ENCODE measurements at places on chromosomes 11 and 22.
A peak's percentile ranks its signal among the peaks of the same experiment; 100 is the strongest.

GRCh38 chr11:123357990-123358827 is 71.9 kb upstream of the GRAMD1B start:
- DNase-seq: peak; percentile 20

DNA sequence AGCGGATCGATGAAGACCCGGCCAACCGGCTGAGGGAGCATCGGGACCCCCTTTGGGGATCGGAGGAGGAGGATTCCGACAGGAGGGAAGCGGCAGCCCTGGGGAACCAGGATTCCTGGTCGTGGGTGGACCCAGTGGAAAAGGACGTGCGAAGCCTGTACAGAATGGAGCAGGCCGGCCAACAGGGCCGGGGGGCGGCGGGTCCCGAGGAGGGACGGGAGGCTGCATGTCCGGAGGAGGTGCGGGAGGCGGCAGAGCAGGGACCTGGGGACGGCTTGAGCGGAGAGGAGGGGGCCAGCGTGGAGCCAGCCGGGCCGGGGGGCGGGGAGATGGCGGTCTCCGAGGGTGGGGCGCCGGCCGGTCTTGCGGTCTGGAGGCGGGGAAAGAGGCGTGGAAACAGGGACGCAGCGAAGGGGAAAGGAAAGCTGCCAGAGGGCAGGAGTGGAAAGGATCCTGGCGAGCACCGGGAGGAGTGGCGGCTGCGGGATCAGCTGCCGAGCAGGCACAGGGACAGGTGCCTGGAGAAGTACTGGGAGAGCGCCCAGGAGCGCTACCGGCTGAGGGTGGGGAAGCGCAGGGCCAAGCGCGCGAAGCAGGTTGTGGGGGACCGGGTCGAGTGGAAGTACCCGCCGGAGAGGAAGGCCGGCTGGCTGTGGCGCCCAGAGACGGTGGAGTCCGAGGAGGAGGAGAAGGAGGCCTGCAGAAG is at the start of gene ANO5:
Gene ANO5 (plus strand): TSS at position 444 of the 706 bp plus-strand sequence. CDS start 408 bp downstream, outside the sequence.
- DNase-seq: peak; percentile 78

DNA sequence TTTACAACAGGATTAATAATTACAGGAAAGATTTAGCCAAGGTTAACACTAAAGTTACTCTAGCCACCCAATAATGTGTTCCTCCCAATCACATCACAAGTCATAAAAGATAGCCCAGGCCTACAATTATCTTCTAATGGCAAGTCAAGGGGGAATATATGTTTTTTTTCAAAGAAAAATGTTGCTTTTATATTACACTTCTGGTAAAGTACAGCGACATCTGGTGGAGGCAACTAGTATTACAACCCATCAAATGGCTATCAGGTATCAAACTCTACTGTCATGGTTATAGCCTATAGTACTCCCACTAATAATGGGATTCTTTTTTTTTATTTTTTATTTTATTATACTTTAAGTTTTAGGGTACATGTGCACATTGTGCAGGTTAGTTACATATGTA is 71.8 kb downstream of the XRRA1 start:
- DNase-seq: no peak

DNA sequence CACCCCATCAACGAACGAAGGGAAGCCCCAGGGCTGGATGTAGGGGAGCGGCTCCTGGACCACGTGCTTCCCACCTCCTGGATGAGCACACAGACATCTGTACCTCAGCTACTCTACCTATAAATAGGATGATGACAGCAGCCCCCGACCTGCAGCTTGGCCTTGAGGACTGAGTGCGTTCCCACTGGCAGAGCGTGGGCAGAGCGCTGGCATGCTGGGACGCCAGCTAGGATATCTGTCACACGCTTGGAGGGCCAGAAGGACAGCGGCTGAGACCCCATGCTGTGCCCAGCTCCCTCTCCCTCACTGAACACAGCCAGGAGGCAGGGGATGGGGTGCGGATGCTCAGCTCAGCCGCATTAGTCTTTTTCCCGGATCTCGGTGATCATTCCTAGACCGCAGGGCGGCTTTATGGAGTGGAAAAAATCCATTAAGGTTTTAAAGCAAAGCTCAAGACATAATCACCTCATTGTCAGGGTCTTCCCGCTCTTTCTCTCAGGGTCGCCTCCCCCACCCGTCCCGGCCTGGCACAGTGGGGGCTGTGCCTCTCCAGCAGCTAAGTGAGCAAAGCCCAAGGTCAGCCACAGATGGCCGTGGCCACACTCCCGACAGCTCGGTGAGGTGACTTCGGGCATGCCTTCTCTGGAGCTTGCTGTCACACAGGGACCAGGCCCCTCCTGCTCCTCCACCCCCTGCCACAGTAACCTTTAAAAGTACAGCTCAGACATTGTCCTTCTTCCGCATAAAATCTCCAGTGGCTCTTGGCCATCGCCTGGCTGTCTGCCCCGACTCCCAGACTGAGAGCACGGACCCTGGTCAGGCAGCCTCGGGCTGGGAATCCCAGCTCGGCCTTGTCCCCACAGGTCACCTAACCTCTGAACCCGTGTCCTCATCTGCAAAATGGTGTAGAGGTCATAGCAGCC is 69.6 kb upstream of the SHISAL1 start:
- no peak for DNase-seq

- DNase-seq: no peak
These were observed 1398.8 kb downstream of the TBC1D22A start for GRCh38 chr22:48161298-48161697.

GRCh38 chr11:94481342-94481741 is 12.3 kb downstream of the MRE11 start:
- no peak for DNase-seq

DNA sequence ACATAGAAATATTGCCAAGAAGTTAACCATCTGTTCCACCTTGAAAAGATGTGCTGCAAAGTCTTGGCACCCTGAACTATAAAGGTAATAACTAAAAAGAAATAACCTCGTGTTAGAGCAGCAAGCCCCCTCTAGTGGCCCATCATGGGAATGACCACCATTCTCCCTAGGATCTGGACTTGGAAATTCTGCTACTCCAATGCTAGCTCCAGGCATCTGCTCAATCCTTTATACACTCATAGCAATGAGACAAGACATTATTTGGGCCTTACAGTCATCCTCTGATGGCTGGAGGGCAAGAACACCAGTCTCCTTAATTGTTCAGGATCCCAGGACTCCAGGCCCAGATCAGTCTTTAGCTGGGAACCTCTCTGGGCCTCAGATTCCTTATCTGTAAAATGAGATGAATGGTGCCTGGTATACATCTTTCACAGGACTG is 76.0 kb downstream of the CWC15 start:
- DNase-seq: peak; percentile 66

GRCh38 chr11:57484141-57484710 is 23.9 kb downstream of the RTN4RL2 start:
- DNase-seq: no peak

DNA sequence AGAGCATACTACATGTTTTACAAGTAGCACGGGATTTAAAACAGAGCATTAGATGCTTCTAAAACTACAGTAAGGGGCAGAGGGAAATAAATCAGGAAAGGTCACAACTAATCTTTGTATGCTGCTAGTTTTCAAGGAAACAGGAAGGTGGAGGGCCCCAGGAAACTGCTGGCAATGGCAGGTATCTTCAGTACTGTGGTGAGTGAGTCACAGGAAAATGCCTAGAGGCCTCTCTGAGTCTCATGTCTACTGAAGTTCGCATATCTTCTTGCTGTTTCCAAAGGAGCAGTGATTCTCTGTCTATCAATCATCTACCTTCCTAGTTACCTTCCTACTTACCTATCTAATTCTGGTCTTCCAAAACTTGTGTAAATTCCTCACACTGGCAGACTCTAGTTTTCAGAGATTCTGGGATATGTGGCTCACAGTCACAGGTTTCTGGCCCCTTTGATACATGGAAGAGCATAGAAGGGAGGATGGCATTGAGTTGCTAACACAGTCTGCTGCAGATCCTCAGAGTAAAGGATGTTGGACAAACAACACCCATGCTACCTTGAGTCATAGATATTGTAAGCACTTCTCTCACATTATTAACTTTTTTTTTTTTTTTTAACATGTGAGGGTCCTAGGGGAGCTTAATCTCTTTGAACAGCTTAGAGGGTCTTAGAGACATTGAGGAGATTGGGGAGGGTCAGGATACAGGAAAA is 58.8 kb upstream of the SYN3 start:
- peak; percentile 58 for DNase-seq

DNA sequence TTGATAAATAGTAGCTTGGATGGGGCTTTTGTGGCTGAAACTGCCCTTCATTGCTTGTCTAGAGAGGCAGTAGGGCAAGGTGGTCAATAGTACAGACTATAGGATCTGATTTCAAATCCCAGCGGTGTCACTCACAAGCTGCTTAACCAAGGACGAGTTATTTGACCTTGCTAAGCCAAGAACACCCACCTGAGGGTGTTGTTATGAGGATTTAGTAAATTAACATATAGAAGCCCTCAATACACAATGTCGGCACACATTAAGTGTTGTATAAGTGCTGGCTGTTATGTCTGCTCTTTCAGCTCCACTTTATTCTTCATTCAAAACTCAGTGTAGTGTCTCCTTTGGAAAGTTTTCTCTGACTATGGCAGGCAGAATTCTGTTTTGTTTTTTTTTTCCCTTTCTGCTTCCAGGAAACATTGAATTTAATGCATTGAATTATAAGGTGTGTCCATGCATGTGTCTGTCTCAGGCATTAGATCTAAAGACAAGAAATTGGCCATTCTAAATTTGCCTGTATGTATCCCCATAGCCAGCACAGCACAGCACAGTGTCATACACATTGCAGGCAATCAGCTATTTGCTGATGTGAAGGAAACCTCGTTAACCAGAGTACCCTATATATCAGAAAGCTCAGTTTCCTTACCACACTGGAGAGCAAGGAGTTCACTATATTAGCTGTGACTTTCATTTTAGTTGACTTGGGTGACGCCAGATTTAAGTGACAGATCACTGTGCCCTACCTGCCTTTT is 212.1 kb downstream of the NELL1 start:
- no peak for DNase-seq

DNA sequence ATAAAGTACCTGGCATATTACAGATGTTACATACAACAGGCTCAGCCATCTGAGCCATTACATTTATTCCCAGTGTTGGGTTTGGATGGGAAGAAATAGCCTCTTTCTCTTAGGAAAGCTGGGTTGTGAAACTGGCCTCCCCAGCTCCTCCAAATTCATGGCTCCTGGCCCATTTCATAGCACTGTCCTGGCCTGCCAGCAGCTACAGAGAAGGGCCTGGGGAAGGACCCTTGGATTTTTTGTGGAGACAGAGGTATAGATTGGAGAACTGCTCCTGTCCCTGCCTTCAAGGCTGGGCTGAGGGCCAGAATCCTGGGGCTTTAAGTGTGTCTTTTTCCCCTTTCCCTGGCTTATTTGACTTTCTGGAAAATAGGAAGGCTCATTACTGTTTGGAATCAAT is 18.0 kb downstream of the PKNOX2 start:
- no peak for DNase-seq

DNA sequence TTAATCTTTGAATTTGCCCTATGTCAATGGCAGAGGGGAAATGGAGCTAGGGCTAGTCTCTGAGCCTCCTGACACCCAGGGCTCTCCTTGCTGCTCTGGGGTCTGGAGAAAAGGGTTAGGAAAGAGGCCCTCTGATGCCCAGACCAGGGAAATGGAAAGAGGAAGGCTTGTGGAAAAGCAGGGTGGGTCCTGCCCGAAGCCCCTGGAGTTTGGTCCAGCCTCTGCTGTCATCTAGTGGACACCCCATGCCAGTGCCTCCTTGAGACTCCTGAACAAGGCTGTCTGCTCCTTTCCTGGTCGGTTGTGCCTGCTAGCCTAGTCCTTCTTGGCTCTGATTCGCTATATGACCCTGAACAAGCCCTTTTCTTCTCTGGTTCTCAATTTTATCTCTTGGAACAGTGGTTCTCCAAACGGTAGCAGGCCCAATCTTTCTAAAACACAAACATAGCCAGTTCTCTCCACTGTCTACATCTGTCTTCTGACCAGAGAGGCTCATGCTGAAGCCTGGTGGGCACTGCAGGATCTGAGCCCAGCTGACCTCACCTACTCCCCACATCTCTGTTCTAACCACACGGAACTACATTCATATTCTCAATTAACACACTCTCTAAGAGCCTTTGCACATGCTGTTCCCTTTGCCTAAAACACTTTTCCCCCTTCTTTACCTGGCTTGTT is 8.8 kb upstream of the PLA2G3 start:
- peak; percentile 84 for DNase-seq

GRCh38 chr11:47271961-47272661 is 2.2 kb downstream of the MADD start:
- DNase-seq: no peak

DNA sequence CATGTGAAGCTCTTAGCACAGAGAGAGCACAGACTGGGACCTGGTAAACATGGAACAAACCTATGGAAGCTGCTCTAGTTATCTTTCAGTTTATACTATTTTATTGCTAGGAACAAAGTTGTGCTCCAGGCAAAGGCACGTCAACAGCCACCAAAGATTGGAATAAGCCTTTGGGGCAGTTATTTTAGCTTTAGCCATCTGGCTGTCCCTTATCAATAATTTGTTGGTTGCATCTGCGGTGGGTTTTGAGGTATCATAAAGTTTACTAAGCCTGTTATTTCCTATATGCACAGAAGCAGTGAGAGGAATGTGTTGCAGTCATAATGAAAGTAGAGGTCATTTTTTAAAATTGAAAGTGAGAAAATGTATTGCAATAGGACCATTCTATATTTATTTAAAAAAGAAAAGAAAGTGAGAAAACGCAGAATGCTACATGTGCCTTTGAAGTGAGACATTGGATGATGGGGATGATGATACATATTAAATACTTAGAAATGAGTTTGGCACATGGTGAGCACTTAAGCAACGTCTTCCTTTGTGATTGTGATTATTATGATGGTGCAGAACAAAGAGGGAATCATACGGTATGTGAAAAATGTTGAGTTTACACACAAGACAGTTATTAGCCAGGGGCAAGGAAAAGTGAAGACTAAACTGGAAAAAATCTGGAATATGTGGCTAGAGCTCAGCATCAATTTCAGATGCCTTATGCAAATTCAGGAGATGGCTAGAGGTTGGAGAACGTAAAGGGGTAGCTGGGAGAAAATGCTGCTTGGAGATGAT is 58.3 kb downstream of the PRR5L start:
- DNase-seq: no peak

DNA sequence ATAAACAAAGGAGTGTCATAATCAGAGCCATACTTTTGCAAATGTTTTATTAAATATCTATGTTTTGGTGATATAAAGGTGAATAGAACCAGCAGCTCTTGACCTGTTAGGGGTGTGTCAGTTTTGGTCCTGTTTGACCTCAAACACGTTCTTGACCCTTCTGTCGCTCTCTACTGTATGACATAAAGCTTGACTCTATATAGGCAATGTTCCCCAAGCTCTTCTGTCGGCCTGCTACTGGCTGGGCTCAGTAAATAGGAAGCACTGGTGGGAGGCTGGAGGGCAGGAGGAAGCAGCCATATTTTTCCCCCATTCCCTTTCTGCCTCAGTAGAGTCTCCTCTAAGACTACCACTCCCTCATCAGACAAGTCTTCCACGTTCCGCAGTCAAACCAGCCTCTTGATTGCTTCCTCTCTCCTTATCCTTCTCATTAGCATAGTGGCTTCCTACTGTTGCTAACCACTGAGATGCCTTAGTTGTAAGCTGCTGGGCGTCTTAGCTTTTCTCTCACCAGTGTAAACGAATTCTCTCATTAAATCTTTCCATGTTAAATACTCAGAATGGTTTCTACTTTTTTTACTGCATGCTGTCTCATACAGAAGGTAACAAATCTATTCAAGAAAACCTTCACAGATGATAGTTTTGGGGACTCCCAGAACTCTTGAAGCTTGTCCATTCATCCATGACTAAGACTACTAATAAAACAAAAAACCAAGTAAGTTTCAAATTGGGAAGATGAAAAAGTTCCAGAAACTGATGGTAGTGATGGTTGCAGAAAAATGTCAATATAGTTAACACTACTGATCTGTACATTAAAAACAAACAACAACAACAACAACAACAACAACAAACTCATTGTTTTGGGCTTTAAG is 3.3 kb downstream of the NPAT start:
- DNase-seq: no peak

All from hepatocyte (in vitro differentiated cells).